ENCODE measurements at places on chromosomes 4 and X. TPM values are rescaled to one million over a fixed set of nuclear protein-coding genes. Genes with fewer than 3 reads are reported as not detected.
A peak's percentile ranks its signal among the peaks of the same experiment; 100 is the strongest.

DNA sequence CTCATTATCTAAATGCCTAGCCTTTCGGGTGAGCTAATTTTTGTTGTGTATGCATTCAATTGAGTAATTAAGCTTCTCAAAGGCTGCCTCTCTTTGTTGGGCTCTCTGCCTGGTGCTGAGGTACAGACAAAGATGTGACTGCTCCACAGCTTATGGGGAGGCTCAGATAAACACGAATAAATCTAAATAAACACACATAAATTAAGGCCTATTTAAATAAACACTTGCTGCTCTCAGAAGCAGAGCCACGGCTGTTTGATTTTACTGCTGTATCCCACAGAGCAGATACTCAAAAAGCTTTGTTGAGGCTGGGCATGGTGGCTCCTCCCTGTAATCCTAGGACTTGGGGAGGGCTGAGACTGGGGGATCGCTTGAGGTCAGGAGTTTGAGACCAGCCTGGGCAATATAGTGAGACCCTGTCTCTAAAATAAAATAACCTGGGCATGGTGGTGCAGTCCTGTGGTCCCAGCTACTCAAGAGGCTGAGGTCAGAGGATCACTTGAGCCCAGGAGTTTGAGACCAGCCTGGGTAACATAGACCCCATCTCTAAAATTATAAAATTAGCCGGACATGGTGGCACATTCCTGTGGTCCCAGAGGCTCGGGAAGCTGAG lies 8.4 kb upstream of the CD99 start:
- DNase-seq, result no peak

DNA sequence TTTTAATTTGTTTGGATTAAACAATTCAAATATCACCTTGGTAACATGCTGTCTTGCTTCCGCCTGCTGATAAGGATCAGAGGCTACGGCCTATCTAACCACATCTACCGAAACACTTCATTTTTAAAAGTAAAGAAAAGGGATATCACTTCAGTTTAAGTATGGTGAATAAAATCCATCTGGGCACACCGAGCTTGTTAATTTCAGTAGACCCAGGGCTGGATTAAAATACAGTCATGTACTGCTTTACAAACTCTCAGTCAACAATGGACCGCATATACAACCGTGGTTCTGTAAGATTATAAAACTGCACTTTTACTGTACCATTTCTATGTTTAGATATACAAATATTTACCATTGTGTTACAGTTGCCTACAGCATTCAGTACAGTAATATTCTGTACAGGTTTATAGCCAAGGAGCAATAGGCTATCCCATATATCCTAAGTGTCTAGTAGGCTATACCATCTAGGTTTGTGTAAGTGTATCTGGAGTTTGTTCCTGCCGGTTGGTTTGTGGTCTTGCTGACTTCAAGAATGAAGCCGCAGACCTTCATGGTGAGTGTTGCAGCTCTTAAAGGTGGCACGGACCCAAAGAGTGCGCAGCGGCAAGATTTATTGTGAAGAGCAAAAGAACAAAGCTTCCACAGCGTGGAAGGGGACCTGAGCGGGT lies 40.0 kb downstream of the SEPTIN11 start:
- DNase-seq, result no peak

DNA sequence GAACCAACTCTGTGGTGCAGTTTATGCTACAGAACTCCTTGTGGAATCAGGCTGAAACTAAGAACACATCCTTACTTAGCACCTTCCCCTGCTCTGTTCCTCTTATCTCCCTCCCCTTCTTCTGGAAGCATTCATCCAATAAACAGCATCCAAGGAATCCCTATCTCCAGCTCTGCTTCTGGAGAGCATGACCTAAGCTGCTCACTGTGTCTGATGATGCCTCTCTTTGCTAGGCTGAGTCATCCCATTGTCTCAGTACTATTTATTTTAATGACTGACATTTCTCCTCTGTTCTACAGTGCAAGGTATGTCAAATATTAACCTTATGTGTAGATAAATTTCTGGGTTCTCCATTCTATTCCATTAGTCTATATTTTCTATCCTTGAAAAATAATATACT lies 71.2 kb downstream of the BEND2 start:
- no peak for DNase-seq

DNA sequence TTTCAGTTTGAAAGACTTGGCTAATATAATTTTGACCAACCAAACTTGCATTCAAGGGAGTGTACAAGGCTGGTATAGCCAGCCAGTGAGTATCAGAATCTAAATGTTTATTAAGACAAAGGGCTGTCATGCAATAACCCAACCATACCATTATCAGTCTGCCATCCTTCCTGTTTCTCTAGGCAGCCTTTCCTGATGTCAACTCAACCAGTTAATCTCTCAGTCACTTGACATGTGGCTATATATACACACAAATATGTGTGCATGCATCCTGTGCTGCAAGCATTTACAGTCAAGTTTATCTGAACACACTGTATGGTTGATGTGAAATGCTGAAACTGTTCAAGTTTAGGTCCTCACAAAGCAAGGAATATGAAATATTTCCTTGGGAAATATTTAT lies 17.2 kb downstream of the BTK start:
- no peak for DNase-seq

DNA sequence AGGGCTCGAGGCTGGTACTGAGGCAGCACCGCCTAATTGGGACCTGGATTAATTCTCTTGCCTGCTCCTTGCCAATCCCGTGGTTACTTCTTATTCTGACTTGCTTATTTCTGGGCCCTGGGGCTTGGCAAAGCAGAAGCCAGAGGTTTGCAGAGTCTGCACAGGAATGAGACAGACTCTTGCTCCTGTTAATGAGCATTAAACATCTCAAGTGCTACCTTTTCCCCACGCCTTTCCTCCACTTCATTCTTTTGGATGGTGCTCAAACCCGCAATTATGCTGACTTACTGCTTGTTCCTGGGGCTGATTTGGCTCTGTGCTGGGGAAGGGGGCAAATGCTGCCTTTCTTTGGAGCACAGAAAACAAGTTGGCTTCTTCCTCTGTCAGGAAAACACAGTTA lies 16.5 kb upstream of the STOX2 start:
- no peak for DNase-seq

DNA sequence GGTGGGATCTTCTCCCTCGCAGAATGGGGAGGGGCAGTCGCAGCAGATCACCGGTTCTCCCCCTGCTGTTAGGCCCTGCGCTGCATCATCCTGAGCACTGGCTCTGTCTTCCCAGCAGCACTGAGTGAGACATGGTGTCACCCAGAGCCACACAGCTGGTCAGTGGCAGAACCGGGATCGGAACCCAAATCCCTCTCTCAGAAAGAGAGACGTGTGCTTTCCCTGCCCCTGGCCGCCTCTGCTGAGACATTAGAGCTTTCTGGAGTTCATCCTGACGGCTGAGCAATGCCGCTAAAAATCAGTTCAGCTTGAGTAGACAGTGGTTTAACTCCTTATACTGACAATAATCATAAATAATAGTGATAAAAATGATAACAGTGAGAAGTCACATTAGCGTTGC lies 87.9 kb downstream of the EVC start:
- DNase-seq, result no peak

GRCh38 chrX:105636667-105637066 lies 185.7 kb upstream of the NRK start:
- peak; percentile 13 for DNase-seq

DNA sequence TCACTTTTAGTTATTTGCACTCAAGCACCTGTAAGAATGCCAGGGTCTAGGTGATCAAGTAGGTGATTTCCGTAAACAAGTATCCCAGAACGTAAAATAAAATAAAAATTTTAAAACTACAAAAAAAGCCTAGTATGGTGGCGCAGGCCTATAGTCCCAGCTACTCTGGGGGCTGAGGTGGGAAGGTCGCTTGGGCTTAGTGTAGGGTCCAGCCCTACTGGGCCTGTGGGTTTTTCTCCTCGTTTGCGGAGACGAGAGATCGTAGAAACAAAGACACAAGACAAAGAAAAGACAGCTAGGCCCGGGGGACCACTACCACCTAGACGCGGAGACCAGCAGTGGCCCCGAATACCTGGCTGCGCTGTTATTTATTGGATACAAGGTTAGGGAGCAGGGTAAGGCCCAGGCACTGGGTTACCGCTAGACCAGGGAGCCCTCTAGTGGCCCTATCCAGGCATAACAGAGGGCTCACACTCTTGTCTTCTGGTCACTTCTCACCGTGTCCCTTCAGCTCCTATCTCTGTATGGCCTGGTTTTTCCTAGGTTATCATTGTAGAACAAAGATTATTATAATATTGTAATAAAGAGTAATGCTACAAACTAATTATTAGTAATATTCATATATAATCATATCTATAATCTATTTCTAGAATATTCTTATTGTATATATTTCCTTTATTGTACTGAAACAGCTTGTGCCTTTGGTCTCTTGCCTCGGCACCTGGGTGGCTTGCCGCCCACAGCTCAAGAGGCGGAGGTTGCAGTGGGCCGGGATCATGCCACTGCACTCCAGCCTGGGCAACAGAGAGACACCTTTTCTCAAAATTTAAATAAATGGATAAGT lies 38.4 kb downstream of the SAGE1 start:
- DNase-seq, result peak; percentile 34

GRCh38 chr4:171880136-171880535 lies 66.9 kb downstream of the GALNTL6 start:
- DNase-seq, result no peak

- peak; percentile 52 for DNase-seq
Measured at GRCh38 chr4:41475402-41475801, 62.6 kb upstream of the LIMCH1 start.

- peak; percentile 4 for DNase-seq
Measured at GRCh38 chr4:112589206-112589605, 47.5 kb downstream of the ZGRF1 start.

DNA sequence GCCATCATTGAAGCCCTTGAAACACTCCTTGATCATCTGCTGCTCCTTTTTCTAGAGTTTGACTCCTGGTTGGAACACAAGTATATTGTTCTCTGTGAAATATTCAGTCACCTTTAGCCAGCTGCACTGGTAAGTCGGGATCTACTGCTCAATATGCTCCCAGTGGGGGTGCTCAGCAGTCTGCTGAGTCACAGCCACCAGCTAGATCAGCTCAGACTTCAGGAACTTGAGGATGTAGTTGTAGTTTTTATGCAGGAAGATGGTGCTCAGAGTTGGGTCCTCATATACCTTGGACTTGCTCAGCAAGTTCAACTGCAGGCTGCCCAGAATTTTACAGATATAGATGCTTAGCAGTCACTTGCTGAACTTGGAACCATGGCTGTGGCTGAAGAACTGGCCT lies 202.5 kb upstream of the RPL34 start:
- no peak for DNase-seq

DNA sequence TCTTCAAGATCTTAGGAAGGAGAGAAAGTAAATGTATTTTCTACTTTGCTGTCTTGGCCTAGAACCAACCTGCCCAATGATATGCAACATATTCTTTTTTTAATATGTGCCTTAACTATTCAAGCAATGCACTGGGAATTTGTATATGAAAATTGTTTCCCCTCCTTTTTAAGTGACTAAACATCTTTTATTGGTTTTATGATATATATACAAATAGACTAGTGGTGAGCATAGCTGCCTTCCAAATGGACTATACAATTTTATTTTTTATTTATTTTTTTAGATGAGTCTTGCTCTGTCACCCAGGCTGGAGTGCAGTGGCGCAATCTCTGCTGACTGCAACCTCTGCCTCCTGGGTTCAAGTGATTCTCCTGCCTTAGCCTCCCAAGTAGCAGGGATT lies 10.3 kb downstream of the NOCT start:
- DNase-seq, result no peak

- no peak for DNase-seq
Measured at GRCh38 chrX:112654871-112655270, 24.9 kb downstream of the LHFPL1 start.

DNA sequence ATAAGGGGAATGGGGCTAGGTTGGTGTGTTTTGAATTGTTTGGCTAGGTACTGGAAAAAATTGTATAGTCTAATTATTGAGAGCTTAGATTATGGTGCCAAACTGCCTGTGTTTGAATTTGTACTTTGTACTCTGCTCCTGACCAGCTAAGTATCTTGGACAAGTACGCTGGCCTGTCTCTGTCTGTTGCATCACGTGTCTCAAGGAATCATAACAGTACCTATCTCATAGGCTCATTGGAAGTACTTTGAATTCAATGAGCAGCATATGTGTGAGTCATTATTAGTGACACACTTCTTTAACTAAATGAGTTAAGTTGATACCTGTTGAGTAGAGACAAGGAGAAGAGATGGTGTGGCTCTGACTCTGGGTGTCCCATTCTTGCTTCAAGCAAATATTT lies 69.5 kb upstream of the MND1 start:
- no peak for DNase-seq

GRCh38 chr4:70734971-70735370 lies 13.2 kb downstream of the RUFY3 start:
- no peak for DNase-seq

Gene MAEA
- total RNA-seq, result 68.7 TPM

Gene ARHGEF6
- total RNA-seq, result 7.6 TPM

Gene CT45A10
- total RNA-seq, result 1.8 TPM

Gene APELA
- total RNA-seq, result not detected

Gene GAGE13
- 12.3 TPM for total RNA-seq

Gene SH3TC1
- 10.1 TPM for total RNA-seq

Gene SPARCL1
- total RNA-seq, result not detected

Gene MSANTD1
- total RNA-seq, result 0.23 TPM

Gene TCEANC
- total RNA-seq, result 2.2 TPM

Gene PDE5A
- total RNA-seq, result 12.8 TPM

Gene PCDH18
- total RNA-seq, result 2.6 TPM

Gene TMEM255A
- 0.06 TPM for total RNA-seq

Gene RHOXF2
- total RNA-seq, result not detected

Data from Daoy (cell line).